ENCODE measurements at places on chromosomes 16 and 17. TPM values are rescaled to one million over a fixed set of nuclear protein-coding genes. Genes with fewer than 3 reads are reported as not detected.

Gene HID1
- total RNA-seq: 39.7 TPM

GRCh38 chr17:78451753-78452152 is 73.3 kb downstream of the PGS1 start:
- H3K27me3 ChIP-seq: no peaks in the 10 kb centered on the region
- no peak for DNase-seq
- no peak overlapping the region for H3K27ac ChIP-seq
- H3K4me1 ChIP-seq: no peaks in the 10 kb centered on the region
- H3K36me3 ChIP-seq: no peaks in the 10 kb centered on the region
- H3K4me3 ChIP-seq: no peak overlapping the region

- no peak overlapping the region for H3K4me3 ChIP-seq
- peaks cover 4% of the 10 kb centered on the region for H3K4me1 ChIP-seq
Measured at GRCh38 chr17:10058921-10059683, 139.3 kb downstream of the GAS7 start.

DNA sequence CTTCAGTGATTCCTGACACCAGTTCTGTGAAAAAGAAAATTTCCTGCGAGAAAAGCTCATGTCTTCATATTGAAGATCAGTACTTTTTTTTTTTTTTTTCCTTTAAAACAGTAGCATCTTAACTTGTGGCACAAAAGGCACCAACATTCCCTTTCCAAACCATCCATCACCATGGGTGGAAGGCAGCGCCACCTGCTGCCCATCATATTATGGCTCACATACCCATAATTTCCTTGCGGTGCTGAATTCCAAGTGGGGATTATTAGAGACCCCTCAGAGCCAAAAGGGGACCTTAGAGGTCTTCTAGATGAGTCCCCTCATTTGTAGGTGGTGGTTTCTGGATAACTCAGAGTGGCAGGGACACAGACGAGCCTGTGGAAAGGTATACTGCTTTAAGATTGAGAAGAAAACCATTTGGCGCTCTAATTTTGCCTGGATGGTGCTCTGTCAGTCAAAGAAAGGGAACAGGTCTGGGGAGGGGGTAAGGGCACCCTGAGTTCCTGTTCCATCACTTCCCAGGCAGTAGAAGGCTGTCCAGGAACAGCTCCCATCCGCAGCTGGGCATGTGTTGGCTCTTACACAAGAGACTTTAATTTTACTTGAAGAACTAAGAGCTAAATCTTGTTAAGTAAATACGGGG is 7.9 kb upstream of the SOST start:
- no peak overlapping the region for H3K4me3 ChIP-seq
- no peak overlapping the region for H3K27ac ChIP-seq
- H3K27me3 ChIP-seq: no peaks in the 10 kb centered on the region
- H3K4me1 ChIP-seq: peaks cover 6% of the 10 kb centered on the region
- peak; percentile 55 for DNase-seq
- peaks cover 56% of the 10 kb centered on the region for H3K36me3 ChIP-seq

Gene RNF43
- total RNA-seq: 6.8 TPM

Gene MILR1
- total RNA-seq: 34.4 TPM

GRCh38 chr16:54066451-54067105 is 220.0 kb downstream of the IRX3 start:
- H3K27ac ChIP-seq: no peak overlapping the region
- no peaks in the 10 kb centered on the region for H3K4me1 ChIP-seq
- H3K36me3 ChIP-seq: no peaks in the 10 kb centered on the region

DNA sequence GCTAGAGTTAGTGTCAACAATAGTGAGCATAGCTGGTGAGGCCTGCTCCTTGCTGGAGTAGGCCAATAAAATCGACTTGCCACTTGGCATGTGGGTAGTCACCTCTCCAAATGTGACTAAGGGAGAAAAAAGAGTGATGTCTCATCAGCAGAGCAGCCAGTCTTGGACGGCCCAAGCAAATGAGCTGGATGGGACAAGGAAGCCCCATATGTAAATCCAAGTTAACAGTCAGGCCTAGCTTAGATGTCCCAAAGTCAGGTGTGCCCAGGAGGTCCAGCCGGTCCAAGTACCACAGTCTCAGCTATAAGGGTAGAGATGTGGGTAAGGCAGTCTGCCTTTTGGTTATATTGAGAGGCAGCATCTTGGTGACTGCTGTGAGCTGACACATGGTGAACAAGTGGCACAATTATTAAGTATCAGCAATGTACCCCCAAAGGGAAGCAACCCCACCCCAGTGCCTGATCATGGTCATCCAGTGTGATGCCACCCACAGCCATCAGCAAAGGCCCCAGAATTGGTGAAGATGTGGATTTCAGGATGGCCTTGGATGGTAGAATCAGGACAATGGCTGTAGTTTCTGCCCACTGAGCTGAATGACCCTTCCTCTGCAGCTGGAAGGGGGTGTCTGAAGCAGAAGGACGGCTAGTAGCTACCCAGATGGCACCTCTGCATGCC is 83.4 kb downstream of the TNFRSF13B start:
- no peak overlapping the region for H3K4me3 ChIP-seq
- H3K27ac ChIP-seq: no peak overlapping the region
- no peaks in the 10 kb centered on the region for H3K36me3 ChIP-seq
- H3K4me1 ChIP-seq: no peaks in the 10 kb centered on the region
- H3K27me3 ChIP-seq: no peaks in the 10 kb centered on the region

DNA sequence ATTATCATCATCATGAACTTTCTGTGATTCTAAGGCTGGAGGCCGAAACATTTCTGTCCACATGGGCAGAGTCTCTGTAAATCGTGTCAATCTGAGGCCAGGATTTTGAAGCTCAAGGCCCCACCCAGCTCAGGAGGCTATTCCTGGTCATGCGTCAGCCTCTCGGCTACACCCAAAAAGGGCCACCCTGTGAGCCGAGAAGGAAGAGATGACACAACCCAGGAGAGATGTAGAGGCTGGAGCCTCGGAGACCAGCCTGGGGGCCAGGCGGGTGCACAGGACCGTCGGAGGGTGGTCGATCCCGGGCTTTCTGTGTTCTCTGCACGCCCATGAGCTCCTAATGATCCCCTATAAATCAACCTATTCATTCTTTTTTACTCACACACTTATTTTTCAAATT is 1.1 kb upstream of the CACNG1 start:
- H3K27me3 ChIP-seq: no peaks in the 10 kb centered on the region
- no peak overlapping the region for H3K4me3 ChIP-seq
- H3K27ac ChIP-seq: no peak overlapping the region
- DNase-seq: no peak
- no peaks in the 10 kb centered on the region for H3K36me3 ChIP-seq
- H3K4me1 ChIP-seq: no peaks in the 10 kb centered on the region

Gene UTS2R
- total RNA-seq: not detected
